ENCODE measurements at places on chromosomes 12 and 14.

DNA sequence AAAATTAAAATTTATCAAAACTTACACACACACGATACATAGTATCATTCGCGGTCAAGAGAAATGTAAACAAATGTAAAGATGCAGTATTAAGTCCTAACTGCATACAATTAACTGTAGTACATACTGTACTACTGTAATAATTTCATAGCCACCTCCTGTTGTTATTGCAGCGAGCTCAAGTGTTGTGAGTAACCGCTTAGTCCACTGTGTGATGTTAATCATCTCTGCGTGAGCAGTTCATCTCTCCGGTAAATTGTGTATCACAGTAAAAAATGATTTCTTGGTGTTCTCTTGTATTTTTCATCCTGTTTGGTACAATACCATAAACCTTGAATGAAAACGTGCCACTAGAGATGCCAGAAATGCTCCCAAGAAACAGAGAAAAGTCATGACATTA, 6.5 kb downstream of the EPS8 start:
- no peak for DNase-seq

- no peak for DNase-seq
Observed at GRCh38 chr14:25122843-25123242, 72.9 kb upstream of the STXBP6 start.

DNA sequence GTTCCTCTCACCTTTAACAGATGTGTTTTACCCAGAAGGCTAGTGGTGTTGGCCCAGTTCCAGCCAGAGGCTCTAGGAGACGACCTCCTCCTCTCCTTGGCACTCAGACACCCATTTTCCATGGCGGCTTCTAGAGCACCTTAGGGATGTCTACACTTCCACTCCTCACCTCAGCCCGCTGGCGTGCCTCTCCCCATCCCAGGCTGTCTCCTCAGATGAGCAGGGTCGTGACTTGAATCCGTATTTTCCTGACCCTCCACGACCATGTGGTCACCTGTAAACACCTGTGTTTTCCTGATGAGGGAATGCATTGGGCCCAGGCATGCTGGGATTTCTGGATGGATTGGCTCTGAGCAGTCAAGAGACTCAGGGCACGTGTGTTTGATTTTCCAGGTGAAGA, 21.8 kb upstream of the RIN3 start:
- no peak for DNase-seq

DNA sequence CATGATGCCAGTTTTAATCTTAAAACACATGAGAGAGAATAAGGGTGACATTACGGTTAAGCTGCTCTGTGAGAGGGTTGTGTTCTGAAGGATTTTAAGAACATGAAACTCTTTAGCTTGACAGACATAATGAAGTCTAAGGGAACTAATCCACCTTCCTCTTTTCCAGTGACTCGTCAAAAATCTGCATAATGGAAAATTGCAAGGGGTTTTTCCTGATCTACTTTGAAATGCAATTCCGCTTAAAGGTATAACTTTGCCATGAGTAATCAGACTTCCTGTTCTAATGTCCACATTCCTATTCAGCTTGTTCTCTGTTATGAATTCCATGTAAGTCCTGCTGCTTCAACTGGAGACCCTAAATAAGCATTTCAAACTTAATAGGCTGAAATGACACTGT, at the start of gene ZNF705A:
Gene ZNF705A, plus strand, starts transcription at position 171 of the 400 bp plus-strand sequence. CDS start 15,611 bp downstream, outside the sequence.
- DNase-seq, result no peak

- DNase-seq, result no peak
Observed at GRCh38 chr12:90071996-90072395, 363.4 kb upstream of the ATP2B1 start.

GRCh38 chr12:6420364-6420763, 24.4 kb upstream of the CD27 start:
- no peak for DNase-seq
